ENCODE measurements at places on chromosomes 4 and X.
A peak's percentile ranks its signal among the peaks of the same experiment; 100 is the strongest.

DNA sequence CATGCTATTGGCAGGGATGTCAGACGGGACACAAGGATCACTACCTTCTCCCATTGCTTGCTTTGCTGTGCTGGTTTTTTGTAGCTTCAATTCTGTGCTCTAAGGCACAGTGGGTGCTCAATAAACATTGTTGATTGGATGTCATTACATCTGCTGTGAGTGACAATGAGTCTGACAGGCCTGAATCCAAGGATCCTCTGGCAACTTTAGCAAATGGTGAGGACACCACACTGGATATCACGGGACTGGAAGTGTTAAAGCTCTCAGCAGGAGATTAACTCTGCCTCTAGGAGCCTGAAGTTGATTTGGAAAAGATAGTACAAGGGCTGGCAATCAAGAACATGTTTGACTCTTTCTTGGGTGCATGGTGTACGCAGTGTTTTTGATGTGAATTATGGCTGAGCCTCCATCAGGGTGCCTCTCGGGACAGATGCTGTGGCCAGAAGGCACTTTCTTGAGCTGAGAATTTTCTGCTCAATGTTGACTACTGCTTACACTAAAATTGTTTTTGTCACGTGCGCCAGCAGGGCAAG, 217.9 kb downstream of the ARAP2 start:
- DNase-seq, result no peak

GRCh38 chr4:147049946-147050345, 104.3 kb upstream of the TTC29 start:
- no peak for DNase-seq

- no peak for DNase-seq
These were observed 20.5 kb downstream of the SLC25A5 start for GRCh38 chrX:119488749-119489148.

DNA sequence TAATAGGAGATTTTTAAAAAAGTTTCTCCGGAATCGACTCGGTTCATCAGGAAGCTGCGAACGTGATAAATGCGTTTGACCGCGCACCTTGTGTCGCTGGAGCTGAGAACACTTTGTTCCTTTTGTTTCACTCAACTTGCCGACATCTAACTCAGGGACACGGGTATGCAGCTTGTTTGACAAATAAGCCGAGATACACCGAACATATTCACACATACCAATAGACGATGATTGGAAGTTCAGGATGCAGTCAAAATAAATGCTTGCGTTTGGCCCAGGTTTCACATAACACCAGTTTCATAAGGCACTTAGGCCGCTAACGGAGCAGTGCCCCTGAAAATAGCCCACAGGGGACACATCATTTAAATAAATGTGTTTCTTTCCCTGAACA, 932 bp upstream of the SHISA3 start:
- DNase-seq, result no peak

DNA sequence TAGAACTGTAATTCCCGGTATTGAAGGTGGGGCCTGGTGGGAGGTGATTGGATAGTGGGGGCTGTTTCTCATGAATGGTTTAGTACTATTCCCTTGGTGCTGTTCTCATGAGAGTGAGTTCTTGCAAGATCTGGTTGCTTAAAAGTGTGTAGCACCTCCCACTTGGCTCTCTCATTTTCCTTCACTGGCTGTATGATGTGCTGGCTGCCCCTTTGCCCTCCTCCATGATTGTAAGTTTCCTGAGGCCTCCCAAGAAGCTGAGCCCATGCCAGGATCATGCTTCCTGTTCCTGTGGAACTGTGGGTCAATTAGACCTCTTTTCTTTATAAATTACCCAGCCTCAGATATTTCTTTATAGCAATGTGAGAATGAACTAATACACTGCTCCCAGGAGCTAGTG, 8.7 kb downstream of the ANXA10 start:
- DNase-seq, result no peak

GRCh38 chr4:185904381-185904780, 92.4 kb upstream of the SORBS2 start:
- DNase-seq, result no peak

DNA sequence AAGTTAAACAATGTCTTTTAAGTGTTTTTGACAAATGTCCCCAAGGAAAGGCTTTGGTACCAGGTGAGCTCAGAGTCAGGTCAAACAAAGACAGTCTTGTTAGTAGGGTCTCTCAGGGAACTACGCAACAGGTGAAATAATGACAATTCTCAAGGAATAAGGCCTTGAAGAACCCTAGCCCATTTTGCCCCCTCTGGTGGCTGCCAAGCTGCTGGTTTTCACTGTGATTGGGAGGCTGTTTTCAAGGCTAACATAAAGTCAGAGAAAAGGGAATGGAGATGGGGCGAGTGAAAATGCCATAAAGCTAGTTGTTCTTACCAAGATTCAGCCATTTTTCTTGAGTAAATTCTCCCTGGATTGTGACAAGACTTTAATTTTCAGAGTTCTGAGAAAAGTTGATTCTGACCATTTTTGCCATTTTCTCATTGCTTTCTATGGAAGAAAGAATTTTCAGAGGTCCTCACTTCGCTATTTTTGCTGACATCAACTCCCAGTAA, 58.7 kb downstream of the RWDD4 start:
- no peak for DNase-seq

- DNase-seq, result no peak
These were observed 128.0 kb downstream of the FRAS1 start for GRCh38 chr4:78185117-78185516.

DNA sequence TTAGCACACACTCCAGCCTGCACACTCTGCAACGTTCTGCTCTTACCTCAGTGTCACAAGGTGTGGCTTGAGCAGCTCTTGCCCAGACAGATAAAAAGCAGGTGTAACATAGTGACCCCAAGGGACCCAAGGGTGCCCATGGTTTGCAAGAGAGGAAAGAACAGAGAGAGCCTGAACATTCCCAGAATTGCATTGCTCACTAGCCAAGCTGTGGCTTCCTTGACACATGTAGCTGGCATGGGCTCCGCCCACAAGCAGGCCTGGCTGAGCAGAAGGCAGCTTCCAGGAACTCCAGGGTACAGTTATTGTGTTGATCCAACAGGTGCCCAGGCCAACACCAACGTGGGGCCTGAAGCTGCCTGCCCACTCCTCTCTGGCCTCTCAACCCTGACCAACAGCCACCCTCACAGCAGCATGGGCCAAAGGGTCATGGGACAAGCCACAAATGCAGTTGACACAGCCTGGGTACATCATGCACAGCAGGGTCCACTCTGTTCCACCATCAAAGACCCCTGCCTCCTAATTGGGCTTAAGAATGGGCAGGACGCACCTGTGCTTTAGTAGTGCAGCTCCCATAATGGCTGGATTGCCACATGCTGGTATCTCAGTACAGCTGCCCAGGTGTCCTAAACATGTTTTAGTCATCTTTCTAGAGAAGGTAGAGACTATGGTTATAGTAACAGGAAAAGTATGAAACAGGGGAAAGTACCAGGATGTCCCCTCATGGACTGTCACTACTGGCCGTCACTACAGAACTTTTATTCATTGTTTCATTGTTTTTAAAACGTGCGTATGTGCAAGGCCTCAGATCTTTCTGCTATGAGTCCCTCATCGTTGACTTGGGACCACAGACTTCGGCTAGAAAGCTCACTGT, 73.7 kb upstream of the ACSL1 start:
- DNase-seq, result no peak

DNA sequence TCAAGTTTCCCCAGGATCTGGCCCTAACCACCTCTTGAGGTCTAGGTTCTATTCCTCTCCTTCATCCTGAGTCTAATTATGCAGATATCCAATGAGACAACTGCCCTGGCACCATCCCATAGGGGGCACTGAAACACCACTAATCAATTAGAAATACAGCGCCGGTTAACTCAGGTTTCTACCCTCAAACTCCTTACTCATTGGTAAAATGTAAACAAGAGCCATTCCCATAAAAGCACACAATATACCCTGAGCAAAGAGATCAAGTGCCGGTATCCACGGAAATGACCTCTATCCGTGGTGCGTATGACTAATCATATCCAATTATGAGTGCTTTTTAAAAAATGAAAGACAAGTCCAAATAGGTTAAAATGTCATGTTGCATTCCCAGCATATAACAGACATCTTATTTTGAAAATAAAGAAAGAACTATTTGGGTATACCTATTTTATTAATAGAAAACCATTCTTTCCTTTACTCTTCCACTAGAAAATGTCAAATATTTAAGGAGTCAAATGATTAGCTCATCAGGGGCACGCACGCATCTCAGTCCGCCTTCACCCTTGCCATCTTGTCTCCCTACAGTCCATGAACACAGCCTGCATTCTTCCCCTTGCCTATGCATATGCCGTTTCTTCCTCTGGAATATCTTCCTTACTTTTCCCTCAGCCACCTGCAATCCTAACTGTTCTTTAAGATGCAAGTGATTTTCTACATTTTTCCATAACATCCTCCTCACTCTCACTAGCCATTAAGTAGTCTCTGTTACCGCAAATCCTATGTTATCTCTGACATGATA, 141.1 kb downstream of the MAML3 start:
- peak; percentile 58 for DNase-seq

DNA sequence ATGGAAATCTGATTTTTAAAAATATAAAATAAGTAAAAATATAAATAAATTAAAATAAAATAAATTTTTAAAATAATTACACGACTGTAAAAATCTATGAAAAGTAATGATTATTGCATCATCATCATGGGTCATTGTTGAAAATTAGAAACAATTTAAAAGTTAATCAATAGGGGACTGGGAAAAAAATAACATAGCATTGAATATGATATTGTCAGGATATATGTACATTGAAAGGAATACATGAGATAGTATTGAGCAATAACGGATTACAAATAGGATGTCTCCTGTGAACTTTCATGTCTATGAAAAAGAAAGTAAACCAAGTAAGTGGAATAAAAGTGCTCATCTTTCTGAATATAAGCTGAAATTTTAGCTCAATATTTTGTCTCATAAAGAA, 566.8 kb upstream of the HTR2C start:
- DNase-seq, result no peak

- DNase-seq, result no peak
These were observed 2.3 kb upstream of the MSL3 start for GRCh38 chrX:11755724-11756123.
